B cell (primary cell): ENCODE measurements at places on chromosomes 5 and 9. TPM values are rescaled to one million over a fixed set of nuclear protein-coding genes. Genes with fewer than 3 reads are reported as not detected.

DNA sequence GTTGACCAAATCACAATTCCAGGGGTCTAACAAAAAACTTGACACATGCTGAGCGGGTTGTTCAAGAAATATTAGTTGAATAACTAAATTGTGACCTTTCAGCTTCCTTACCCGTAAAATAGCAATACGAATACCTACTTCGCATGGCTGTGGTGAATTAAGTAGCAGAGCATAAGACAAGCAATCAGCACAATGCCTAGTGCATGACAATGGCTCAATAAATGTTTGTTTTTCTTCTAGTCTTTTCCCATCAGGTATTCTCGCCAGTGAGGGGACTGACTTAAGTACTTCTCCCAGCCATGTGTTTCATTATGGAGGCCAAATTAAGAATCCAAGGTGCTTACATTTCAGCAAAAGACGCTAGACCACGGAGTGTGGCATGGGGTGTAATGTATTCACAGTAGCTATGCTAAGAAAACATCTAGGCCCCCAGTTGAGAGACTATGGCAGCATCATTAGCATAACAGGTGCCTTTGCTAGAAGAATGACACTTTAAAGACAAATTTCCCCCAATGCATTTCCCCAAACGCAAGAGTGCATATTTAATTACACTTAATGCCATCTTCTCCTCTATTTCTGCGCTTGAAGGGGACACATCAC is 145.9 kb downstream of the ASTN2 start:
- no peak for DNase-seq

- no peak for DNase-seq
These were observed 1164.6 kb upstream of the CDH18 start for GRCh38 chr5:21152611-21153010.

GRCh38 chr9:80707120-80707519 is 982.2 kb downstream of the TLE1 start:
- no peak for DNase-seq

GRCh38 chr5:78506261-78507024 is 142.1 kb downstream of the LHFPL2 start:
- DNase-seq, result no peak

DNA sequence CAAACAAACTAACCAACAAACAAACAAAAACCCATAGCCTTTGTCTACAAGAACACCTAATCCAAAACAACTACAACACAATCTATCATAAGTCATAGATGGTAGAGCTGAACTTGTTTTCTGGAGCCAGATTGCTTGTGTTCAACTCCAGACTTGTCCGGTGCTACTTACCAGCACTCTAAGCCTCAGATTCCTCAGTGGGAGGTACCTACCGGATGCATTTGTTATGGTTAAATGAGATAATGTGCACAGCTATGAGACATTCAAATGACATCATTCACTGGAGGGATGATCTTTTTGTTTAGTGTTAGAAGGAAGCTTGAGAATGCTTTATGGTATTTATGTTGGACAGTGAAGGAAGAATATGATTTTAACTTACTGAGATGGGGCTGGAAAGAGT is 592.9 kb upstream of the C9orf72 start:
- DNase-seq, result no peak

DNA sequence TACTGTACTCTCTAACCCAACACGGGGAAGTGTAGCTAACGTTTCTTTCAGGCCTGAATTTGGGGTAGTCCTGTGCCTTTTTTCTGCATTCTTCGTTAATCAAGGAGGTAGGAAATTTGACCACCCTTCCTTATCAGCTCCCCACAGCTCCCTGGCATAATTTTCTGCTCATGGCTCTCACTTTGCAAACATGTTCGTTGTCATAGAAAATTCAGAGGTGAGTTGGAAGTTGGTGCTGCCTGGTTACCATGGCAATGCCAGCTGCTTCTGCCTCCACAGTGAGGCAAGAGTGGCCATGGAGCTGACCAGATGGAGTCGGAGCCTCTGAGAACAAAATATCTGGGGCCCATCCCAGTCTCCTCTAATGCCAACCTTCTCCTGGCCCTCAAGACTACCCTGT is 116.6 kb upstream of the BOD1 start:
- DNase-seq, result no peak

The MEIKIN gene
- total RNA-seq, result 0.75 TPM in 1 of 2 replicates, not detected in the other

The PTPN3 gene
- total RNA-seq, result not detected in 2 replicates

The GCNT4 gene
- total RNA-seq, result not detected in 2 replicates

The RAD50 gene
- 31.7 and 32.7 TPM in 2 replicates for total RNA-seq

GRCh38 chr9:88593537-88594185 is 58.7 kb downstream of the NXNL2 start:
- DNase-seq, result peak; percentile 64

DNA sequence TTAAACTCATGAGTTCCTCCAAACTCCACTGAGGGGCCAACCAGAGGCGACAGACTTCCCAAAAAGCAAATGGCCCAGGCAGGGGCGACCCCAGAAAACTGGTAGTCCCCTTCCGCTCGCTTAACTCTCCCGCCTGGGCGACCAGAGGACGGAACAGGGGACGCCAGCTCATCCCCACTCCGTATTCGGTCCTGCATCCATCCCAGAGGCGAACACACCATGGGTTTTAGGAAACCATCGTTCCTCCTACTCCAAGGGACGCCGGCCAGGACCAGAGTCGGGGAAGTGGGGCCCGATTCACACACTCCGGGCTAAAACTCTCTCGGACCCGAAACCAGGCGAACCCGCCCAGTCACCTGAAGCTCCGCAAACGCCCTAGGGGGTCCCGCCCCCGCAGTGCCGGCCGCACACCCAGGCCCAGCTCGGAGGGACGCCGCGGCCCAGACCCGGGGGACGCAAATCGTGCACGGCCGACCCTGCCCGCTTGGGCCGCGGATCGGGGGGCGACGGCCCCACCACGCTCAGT is 478 bp downstream of the TEX10 start:
- DNase-seq, result no peak

DNA sequence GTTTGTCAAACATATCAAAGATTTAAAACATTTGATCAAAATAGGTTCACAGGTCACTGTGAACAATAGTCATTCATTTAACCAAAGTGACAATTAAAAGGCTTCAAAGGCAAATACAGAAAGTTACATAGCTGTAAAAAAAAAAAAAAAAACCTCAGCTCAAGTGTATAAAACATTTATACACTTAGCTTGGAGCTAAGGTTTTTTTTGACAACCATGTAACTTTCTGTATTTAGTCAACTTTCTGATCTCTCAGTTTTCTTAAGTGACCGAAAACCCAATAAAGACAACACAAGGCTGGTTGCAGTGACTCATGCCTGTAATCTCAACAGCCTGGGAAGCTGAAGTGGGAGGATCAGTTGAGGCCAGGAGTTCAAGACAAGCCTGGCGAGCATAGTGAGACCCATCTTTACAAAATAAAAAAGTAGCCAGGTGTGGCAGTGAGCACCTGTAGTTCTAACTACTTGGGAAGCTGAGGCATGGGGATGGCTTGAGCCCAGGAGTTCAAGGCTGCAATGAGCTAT is 16.4 kb upstream of the UBTD2 start:
- DNase-seq, result no peak

The OTULIN gene
- total RNA-seq, result 60.6 and 64.4 TPM in 2 replicates

GRCh38 chr9:95515272-95516113 is 1.3 kb downstream of the PTCH1 start:
- DNase-seq, result peak; percentile 37

The SGTB gene
- total RNA-seq, result 5.5 and 7.3 TPM in 2 replicates

DNA sequence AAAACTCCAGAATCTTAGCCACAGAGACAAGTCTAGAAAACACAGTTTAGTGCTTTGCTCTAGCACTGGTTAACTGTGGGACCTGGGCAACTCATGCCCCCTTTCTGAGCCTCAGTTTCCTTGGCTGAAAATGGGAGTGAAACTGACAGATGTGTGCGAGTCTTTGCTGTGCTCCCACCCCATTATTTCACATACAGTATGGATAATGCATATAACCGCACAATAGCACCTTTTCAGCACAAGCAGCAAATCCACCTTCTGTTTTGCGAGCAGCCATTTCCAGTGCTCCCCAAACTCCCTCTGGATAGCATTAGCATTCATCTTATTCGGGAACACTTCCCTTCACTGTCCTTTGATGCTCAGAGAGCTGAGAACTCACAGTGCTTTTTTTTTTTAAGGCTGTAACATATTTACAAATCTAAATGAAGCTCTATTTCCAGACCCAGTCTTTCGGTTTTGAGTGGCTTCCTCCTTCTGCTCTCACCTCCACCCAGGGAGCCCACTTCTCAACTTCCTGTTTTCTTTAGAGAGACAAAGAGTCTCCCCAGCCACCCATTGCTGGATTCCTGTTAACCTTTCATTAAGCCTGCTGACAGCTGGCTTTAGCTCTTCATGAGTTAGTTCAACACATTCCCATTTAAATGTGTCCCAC is 49.2 kb downstream of the TIMD4 start:
- peak; percentile 65 for DNase-seq

- DNase-seq, result no peak
These were observed 46.0 kb downstream of the C9orf152 start for GRCh38 chr9:110161940-110162339.

The PCDHA9 gene
- total RNA-seq, result not detected in 2 replicates

DNA sequence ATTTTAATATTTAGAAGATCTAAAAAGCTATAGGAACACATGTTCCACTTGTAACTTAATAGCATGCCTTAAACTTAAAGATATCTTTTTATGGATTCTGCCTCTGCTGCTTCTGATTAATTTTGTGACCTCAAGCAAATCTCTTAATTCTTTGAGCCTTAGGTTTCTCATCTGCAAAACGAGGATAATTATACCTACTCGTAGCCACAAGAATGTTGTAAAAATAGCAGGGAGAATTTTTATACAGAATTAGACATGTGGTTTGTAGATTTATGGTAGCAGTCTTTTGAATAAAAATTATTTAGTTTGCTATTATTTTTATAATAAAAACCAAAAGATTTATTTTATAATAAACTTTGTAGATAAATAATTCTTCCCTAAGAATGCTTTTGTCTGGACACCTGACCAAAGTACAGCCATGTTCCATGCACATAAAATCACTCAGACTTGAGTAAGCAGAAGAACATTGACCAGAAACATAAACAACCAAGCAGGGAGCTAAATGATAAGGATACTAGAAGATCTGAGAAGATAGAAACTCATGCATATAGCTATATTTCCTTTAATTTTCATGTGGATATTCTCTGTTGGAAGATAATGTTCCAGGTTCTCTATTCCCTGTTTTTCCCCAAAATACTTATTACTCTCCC is 18.5 kb downstream of the C9orf85 start:
- DNase-seq, result no peak

- no peak for DNase-seq
These were observed 82.3 kb downstream of the DAPK1 start for GRCh38 chr9:87579781-87580541.

DNA sequence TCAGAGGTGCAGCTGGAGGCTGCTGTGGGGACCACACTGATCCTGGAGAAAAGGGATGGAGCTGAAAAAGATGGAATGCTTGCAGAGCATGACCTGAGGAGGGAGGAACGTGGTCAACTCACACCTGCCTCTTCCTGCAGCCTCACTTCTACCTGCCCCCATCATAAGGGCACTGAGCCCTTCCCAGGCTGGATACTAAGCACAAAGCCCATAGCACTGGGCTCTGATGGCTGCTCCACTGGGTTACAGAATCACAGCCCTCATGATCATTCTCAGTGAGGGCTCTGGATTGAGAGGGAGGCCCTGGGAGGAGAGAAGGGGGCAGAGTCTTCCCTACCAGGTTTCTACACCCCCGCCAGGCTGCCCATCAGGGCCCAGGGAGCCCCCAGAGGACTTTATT is 5.9 kb upstream of the SLC6A7 start:
- DNase-seq, result no peak

The HAVCR2 gene
- total RNA-seq, result 2.3 and 2.6 TPM in 2 replicates

GRCh38 chr9:89745601-89746376 is 141.0 kb downstream of the GADD45G start:
- no peak for DNase-seq

GRCh38 chr5:169917500-169917899 is 62.8 kb downstream of the INSYN2B start:
- DNase-seq, result no peak

DNA sequence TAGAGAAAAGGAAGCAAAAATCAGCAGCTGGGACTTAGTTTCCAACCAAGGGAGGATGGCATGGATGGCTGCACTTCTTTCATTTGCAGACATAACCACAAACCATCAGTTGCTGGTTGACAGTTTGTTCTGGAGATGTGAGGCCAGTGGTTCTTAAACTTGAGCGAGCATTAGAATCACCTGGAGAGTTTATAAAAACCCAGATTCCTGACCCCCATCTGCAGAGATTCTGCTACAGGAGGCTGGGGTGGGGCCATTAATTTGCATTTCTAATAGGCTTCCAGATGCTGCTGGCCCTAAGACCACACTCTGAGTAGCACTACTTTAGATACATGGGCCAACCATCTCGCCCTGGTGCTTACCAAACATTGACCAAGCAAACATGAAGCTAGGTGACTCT is 60.8 kb downstream of the MARCHF3 start:
- no peak for DNase-seq

GRCh38 chr5:29462241-29462640 is 1731.2 kb upstream of the CDH6 start:
- DNase-seq, result no peak

DNA sequence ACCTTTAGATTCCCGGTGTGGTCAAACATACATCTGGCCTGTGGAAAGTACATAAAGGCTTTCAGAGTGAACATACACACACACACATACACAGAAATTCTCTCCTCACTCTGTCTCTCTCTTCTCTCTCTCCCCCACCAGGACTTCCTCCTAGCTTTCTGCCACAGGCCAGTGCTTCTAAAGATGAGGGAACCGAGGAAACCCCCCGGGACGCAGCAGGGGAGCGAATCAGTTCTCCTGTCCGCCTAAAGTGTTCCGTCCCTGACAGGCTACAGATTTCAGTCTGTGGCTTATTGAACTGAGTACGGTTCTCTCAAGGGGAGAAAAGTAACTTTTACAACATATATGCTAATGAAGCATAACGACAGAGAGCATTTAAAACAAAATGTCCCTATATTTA is 75.8 kb downstream of the MED27 start:
- DNase-seq, result peak; percentile 10

The SMIM33 gene
- total RNA-seq, result not detected in 2 replicates

- no peak for DNase-seq
These were observed 1045.4 kb downstream of the DTWD2 start for GRCh38 chr5:117942861-117943519.

DNA sequence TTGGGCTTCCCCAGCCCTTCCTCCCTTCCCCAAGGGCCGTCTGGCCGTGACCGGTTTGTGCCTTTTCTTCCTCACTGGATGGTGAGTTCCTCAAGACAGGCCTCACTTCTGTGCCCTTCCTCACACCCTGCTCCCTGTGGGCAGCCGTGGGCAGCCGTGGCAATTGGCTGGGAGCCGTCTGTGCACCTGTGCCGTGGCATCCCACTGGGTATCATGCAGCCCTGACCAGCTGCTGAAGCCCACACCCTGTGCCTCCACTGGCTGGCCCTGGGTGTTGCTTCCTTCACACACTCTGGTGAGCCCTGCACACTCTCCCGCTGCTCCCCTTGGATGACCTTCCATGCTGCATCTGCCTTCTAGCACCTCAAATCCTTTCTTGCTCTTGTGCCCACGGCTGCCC is 100.2 kb downstream of the COL5A1 start:
- no peak for DNase-seq

GRCh38 chr9:113531919-113532808 is 68.6 kb downstream of the RGS3 start:
- DNase-seq, result no peak
